ENCODE measurements at places on chromosomes 13 and 19.

DNA sequence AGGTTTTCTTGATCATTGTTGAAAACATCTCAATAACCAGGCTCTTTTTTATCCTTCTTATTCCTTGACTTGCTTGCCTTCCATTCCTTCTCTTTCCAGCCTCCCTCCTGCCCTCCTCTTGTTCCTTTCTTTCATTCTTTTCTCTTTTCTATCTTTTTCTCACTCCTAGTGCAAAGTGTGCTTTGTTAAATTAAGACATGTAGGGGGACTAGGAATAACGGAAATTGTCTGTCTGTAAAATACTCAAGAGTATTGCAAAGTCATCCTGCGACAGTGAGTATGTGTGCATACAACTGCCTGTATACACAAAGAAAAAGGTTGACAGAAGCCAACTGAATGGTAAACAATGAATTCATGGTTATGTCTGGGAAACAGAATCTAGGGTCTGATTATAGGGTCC is 70.1 kb downstream of the LRRC63 start:
- DNase-seq = no peak

GRCh38 chr13:23554000-23554399 is 16.2 kb upstream of the TNFRSF19 start:
- DNase-seq = no peak

GRCh38 chr13:40376867-40377535 is 289.4 kb downstream of the FOXO1 start:
- no peak for DNase-seq

DNA sequence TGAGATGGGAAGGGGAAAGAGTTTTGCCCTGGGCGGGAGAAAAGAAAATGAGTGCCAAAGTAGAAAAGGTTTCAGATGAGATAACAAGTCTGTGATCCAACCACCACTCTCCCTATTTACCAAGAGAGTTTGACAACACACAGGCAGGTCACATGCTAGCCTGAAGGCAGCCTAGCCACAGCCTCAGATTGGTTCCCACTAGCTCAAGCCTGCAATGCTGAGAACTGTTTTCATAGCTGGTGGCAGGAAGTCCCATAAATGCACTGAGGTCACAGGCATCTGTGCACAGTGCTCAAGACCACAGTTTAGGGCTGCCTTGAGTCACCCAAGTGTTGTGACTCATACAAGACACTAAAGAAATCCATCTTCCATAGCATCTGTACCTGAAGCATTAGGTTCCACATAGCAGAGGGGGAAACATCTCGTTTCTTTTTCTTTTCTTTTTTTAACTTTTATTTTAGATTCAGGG is 18.5 kb upstream of the POP4 start:
- no peak for DNase-seq

- no peak for DNase-seq
Observed at GRCh38 chr13:98243929-98244272, 66.8 kb upstream of the RNF113B start.

- DNase-seq = no peak
Observed at GRCh38 chr19:470701-471100, 9.9 kb upstream of the SHC2 start.

DNA sequence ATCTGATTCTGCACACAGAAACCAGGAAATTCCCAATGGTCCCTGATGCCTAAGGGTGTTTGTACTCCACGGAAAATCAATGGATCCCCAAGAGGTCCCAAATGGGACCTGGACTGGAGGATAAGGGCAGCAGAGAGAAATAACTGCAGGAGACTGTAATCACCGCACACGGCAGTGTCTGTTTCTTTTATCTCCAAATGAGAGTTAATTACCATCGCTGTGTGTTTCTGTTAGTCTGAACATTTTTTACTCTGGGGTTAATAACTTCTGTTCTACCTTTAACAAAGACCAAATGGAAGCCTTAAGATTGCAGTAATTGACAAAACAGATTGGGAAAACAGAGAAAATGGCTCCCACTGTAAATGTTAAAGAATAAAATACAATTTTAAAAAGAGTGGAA is 320.9 kb downstream of the DCLK1 start:
- no peak for DNase-seq
